ENCODE measurements at places on chromosomes 4 and X.

GRCh38 chrX:39631276-39632229, 466.2 kb downstream of the BCOR start:
- no peak for DNase-seq

GRCh38 chr4:46425775-46426400, 36.0 kb upstream of the GABRA2 start:
- DNase-seq, result no peak

- DNase-seq, result no peak
Observed at GRCh38 chr4:845836-846251, 19.9 kb upstream of the CPLX1 start.

GRCh38 chr4:87067124-87067885, 132.5 kb downstream of the AFF1 start:
- no peak for DNase-seq

DNA sequence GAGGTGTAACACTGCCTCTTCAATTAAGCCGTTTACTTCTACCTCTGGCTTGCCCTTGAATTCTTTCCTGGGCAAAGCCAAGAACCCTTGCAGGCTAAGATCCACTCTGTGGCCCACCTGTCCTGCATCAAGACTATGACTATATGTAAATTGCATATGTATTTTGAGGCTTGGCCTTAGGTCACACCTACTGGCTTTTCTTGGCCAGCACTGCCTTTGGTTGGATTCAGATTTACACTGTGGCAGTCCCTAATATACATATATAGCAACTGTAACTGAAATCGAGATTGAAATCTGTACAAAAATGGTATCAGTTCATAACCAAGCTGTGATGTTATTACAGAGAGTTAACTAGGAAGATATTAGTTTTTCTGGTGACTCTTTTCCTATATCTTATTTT, 151.5 kb downstream of the CFAP47 start:
- DNase-seq, result no peak

DNA sequence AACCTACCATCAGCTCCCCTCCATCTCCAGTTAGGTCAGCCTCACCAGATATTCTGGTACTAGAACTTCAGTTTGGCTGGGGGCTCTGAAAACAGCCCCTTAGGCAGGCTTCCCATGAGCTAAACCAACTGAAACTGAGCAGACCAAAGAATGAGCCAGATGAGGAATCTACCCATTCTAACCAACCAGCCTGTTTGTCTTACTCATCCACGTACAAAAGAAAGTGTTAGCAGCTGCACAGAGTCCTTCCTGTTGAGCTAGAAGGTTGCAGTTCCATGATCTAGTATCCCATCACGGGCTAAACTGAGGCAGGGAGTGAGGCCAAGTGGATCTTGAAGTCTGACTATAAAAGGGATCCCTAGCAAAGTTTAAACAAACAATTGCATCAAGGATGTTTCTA, 17.5 kb downstream of the MAGEA9B start:
- no peak for DNase-seq

GRCh38 chr4:67101612-67102011, 443.7 kb downstream of the CENPC start:
- no peak for DNase-seq

GRCh38 chrX:150270622-150271021, 92.5 kb upstream of the MAMLD1 start:
- DNase-seq, result no peak

DNA sequence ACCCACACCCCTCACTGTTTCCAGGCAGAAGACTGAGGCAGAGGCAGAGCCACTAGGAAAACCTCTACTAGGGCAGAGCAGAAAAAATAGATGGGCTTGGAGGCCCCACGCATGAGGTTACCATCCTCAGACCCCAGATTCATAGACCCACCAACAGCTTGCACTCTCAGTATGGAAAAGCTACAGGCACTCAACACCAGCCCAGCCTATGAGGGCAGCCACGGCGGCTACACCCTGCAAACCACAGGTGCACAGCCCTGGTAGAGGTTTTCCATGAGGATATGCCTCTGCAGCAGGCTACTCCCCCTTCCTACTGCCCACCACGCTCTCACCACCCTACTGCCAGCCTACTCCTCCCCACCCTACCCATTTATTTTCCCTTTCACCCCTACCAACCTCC, 235.1 kb downstream of the CWH43 start:
- DNase-seq, result no peak

- DNase-seq, result peak; percentile 7
Observed at GRCh38 chrX:17737986-17738713, 857 bp downstream of the SCML1 start.

- DNase-seq, result no peak
Observed at GRCh38 chrX:10016519-10017132, 49.5 kb downstream of the CLDN34 start.

- DNase-seq, result no peak
Observed at GRCh38 chr4:8916351-8916885, 44.8 kb upstream of the HMX1 start.

All from activated CD4-positive, alpha-beta T cell treated with anti-CD3 and anti-CD28 coated beads for 24 hours (primary cell).